ENCODE measurements at places on chromosomes 16 and 17. TPM values are rescaled to one million over a fixed set of nuclear protein-coding genes. Genes with fewer than 3 reads are reported as not detected.
A peak's percentile ranks its signal among the peaks of the same experiment; 100 is the strongest.

- no peak overlapping the region for H3K4me3 ChIP-seq
- peak; percentile 25 for DNase-seq
- H3K27ac ChIP-seq, result no peak overlapping the region
- H3K4me1 ChIP-seq, result no peaks in the 10 kb centered on the region
- H3K27me3 ChIP-seq, result peaks cover 9% of the 10 kb centered on the region
Measured at GRCh38 chr16:87017371-87018012, 299.7 kb downstream of the C16orf95 start.

GRCh38 chr17:17082878-17083277 is 40.6 kb downstream of the MPRIP start:
- no peaks in the 10 kb centered on the region for H3K27me3 ChIP-seq
- H3K27ac ChIP-seq, result no peak overlapping the region
- peaks cover 45% of the 10 kb centered on the region for H3K4me1 ChIP-seq
- DNase-seq, result no peak
- peaks cover 60% of the 10 kb centered on the region for H3K36me3 ChIP-seq

- H3K4me3 ChIP-seq, result peak overlapping the region; percentile 63
- peak overlapping the region; percentile 92 for H3K27ac ChIP-seq
- peaks cover 28% of the 10 kb centered on the region for H3K36me3 ChIP-seq
- DNase-seq, result no peak
- H3K4me1 ChIP-seq, result peaks cover 50% of the 10 kb centered on the region
Measured at GRCh38 chr16:1958715-1959268, 546 bp upstream of the NDUFB10 start.

DNA sequence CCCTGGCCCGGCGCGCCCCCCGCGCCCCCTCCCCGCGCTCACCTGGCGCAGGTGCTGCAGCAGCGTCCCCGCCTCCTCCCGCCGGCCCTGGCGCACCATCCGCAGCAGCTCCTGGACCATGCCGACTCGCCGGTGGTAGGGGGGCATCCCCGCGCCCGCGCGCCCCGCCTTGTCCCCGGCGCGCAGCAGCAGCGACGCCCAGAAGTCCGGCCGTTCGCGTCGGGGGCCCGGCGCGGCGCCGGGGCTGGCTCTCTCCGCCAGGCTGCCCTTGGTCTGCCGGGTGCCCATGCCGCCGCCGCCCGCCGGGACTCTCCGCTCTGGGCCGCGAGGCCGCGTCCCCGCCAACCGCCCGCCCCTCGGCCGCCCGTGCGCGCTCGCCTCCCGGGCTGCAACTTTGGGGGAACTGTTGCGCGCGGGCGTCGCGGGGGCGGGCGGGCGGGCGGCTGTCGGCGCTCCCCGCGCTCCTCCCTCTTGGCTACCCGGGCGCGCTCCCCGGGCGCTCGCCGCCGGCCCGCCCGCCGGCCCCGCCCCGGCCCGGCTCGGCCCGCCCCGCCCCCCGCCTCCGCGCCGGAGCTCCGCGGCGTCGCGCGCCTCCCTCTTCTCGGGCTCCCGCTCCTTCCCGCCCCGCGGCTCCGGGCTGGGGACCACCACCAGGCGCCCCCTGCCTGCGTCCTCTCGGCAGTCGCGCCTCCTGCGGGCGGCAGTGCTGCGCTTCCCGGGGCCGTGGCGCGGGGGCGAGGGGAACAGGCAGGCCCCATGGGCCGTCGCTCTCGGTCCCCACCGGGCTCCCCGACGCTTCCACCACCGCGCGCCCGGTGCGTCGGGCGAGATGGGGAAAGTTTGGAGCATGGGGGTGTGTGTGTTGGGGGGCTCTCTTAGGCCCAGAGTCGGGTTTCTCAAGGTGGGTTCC is at the start of gene LRRC75A:
Gene LRRC75A (minus strand): TSS at position 491 of the 910 bp plus-strand sequence. CDS start 203 bp downstream, at position 288.
- H3K4me3 ChIP-seq, result peak within 1 kb of the TSS; percentile 72
- no peaks in the 10 kb centered on the region for H3K27me3 ChIP-seq
- peaks cover 18% of the 10 kb centered on the region for H3K4me1 ChIP-seq
- DNase-seq, result peak; percentile 87

DNA sequence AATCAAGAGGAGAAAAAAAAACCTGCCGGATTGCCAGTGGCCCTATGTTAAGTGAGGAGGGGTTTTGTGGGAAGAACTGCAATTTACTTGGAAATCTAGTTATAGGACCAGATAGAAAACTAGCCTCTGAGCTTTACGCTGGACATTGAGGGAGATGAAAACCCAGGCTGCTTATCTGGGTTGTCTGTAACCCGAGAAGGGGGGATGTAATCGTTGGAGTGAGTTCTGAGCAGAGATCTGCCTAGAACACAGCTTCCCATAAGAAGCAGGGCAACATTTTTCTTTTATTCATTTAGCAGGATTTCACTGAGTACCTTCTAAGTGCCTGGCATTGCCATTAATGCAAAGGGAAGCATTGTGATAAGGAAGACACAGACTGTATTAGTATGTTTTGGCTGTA is 70.6 kb downstream of the KATNIP start:
- H3K4me3 ChIP-seq, result no peak overlapping the region
- peaks cover 38% of the 10 kb centered on the region for H3K36me3 ChIP-seq
- H3K27ac ChIP-seq, result no peak overlapping the region
- H3K27me3 ChIP-seq, result no peaks in the 10 kb centered on the region
- peaks cover 11% of the 10 kb centered on the region for H3K4me1 ChIP-seq

DNA sequence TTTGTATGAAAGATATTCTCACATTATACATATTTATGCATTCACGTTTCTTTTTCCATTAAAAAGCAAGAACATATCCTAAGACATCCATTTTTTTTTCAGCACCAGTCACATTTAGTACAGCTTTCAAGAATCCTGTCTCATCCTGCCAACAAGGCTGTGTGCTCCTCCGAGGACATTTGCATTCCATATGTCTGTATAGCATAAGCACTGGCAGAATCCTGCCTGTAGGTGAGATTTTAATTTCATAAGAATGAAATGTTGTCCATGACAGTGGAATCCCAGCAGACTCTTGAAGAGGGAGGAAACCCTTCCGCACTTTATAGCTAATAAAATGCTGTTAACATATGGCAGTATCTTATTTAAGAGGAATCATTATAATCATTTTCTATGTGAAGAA is 2.9 kb upstream of the PMP22 start:
- H3K4me1 ChIP-seq, result peaks cover 36% of the 10 kb centered on the region
- no peak overlapping the region for H3K4me3 ChIP-seq
- H3K36me3 ChIP-seq, result no peaks in the 10 kb centered on the region
- no peak for DNase-seq
- H3K27ac ChIP-seq, result no peak overlapping the region
- peaks cover 20% of the 10 kb centered on the region for H3K27me3 ChIP-seq

DNA sequence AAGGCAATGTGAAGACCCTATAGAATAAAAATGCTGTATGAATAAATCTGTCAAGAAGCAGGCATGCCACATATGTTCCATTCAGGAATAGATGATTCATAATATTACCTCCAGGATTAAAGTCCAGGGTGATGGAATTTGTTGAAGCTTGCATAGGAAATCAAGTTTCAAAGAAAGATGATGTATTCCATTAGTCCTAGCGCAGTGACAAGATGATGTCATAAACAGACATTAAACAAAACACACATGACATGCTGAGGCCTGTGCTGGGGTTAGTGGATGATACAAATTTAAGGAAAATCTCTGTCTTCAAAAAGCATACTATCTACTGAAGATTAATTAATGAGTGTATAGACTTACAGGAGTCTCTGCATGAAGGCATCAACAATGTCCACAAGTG is 1025.2 kb downstream of the CDH11 start:
- no peaks in the 10 kb centered on the region for H3K36me3 ChIP-seq
- H3K27me3 ChIP-seq, result no peaks in the 10 kb centered on the region
- no peak overlapping the region for H3K4me3 ChIP-seq
- no peak for DNase-seq
- no peak overlapping the region for H3K27ac ChIP-seq

GRCh38 chr17:75485688-75486087 is 29.3 kb downstream of the TMEM94 start:
- H3K4me1 ChIP-seq, result peaks cover 52% of the 10 kb centered on the region
- H3K27ac ChIP-seq, result no peak overlapping the region
- no peaks in the 10 kb centered on the region for H3K36me3 ChIP-seq
- H3K4me3 ChIP-seq, result no peak overlapping the region
- peak; percentile 1 for DNase-seq

- peaks cover 15% of the 10 kb centered on the region for H3K4me1 ChIP-seq
- H3K27me3 ChIP-seq, result no peaks in the 10 kb centered on the region
- no peak for DNase-seq
- no peak overlapping the region for H3K4me3 ChIP-seq
- H3K36me3 ChIP-seq, result no peaks in the 10 kb centered on the region
Measured at GRCh38 chr16:48507886-48508285, 102.1 kb downstream of the N4BP1 start.

GRCh38 chr17:76147211-76148014 is 6.4 kb upstream of the FOXJ1 start:
- peak; percentile 50 for DNase-seq
- no peaks in the 10 kb centered on the region for H3K36me3 ChIP-seq
- H3K27ac ChIP-seq, result no peak overlapping the region
- H3K27me3 ChIP-seq, result no peaks in the 10 kb centered on the region

DNA sequence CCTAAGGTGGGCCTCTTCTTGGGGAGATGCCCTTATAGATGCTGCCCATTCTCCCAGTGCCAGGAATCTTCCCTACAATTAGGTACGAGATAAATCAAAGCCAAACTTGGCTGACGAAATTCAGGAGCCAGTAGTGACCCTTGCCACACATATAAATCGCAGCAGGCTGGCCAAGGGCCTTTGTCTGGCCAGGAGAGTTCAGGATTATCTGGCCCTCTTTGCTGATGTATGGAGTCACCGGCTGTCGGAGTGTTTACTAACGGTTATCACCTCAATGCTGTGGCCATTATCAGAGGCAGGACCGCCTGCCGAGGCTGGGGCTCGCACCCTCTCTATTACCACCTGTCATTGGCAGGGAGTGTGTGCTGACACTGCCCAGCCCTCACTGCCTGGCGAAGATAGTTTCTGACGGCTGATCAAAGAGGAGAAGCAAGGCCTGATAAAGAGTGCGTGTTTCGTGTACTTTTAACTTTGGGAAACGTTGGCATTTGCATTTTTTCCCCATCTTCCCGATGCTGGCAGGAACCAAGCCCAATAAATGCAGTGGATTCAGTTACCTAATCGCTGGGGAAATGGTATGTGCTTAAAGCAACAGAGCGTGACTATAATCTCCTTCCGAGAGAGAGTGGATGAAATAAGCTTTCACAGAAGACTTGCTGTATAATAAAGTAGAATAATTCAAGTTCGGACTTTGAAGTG is 32.8 kb upstream of the TBX2 start:
- H3K4me3 ChIP-seq, result no peak overlapping the region
- no peak overlapping the region for H3K27ac ChIP-seq
- H3K4me1 ChIP-seq, result no peaks in the 10 kb centered on the region
- H3K36me3 ChIP-seq, result peaks cover 15% of the 10 kb centered on the region
- peak; percentile 33 for DNase-seq
- no peaks in the 10 kb centered on the region for H3K27me3 ChIP-seq

- H3K27ac ChIP-seq, result no peak overlapping the region
- H3K36me3 ChIP-seq, result peaks cover 95% of the 10 kb centered on the region
- H3K27me3 ChIP-seq, result no peaks in the 10 kb centered on the region
- H3K4me3 ChIP-seq, result no peak overlapping the region
- DNase-seq, result no peak
Measured at GRCh38 chr17:82630212-82630611, 18.0 kb downstream of the WDR45B start.

- no peak overlapping the region for H3K27ac ChIP-seq
- no peak overlapping the region for H3K4me3 ChIP-seq
- no peak for DNase-seq
- H3K36me3 ChIP-seq, result peaks cover 9% of the 10 kb centered on the region
- H3K27me3 ChIP-seq, result no peaks in the 10 kb centered on the region
- no peaks in the 10 kb centered on the region for H3K4me1 ChIP-seq
Measured at GRCh38 chr16:47586121-47586520, 125.0 kb downstream of the PHKB start.

- peaks cover 16% of the 10 kb centered on the region for H3K27me3 ChIP-seq
- H3K27ac ChIP-seq, result no peak overlapping the region
- DNase-seq, result no peak
- no peak overlapping the region for H3K4me3 ChIP-seq
- H3K4me1 ChIP-seq, result no peaks in the 10 kb centered on the region
Measured at GRCh38 chr16:49452108-49452507, 78.5 kb downstream of the C16orf78 start.

GRCh38 chr17:44152875-44153274 is 11.1 kb downstream of the HROB start:
- no peak overlapping the region for H3K27ac ChIP-seq
- H3K27me3 ChIP-seq, result no peaks in the 10 kb centered on the region
- H3K4me3 ChIP-seq, result no peak overlapping the region
- H3K36me3 ChIP-seq, result peaks cover 10% of the 10 kb centered on the region
- no peaks in the 10 kb centered on the region for H3K4me1 ChIP-seq
- no peak for DNase-seq

DNA sequence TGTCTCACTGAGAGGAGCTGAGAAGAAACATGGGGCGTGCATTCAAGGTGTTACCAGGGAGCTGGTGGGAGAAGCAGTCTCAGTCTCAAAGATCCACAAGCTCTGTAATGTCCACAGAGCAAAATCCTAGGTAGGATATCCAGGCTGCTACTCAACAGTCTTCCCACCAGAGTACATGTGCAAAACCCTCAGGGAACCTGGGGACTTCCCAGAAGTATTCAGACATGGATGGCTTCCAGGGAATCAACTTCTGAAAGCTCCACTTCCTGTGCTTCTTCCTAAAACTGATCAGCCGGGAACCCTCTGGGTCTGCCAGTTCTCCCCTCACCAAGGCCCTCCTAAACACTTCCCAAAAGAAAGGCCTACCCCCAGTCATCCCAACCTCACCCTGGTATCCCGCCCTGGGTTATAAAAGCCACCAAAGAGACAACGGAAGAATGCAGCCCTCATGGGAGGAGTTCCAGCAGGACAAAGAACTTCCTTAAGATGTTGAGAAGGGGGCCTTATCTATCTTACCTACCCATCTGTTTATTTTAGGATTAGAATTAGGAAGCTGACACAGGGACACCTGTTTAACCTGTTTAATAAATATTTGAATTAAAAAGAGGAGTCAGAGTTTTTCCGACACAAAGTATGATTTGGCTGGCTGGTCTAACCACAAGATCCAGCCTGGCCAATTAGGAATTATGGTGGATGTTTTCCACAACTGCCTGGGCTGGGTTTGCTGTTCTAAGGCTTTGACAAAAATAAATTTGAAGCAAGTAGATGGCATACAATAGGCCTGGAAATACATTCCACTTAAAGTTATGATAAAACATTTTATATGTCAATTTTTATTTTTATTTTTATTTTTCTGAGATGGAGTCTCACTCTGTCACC is 37.0 kb downstream of the CUEDC1 start:
- peaks cover 65% of the 10 kb centered on the region for H3K4me1 ChIP-seq
- peak overlapping the region; percentile 85 for H3K27ac ChIP-seq
- no peak overlapping the region for H3K4me3 ChIP-seq
- DNase-seq, result no peak

GRCh38 chr16:830107-830870 is 29.8 kb upstream of the GNG13 start:
- no peak overlapping the region for H3K27ac ChIP-seq
- H3K27me3 ChIP-seq, result peaks cover 9% of the 10 kb centered on the region
- H3K36me3 ChIP-seq, result no peaks in the 10 kb centered on the region
- no peak overlapping the region for H3K4me3 ChIP-seq

ABCC11 gene
- polyA plus RNA-seq, result not detected

ALDH3A1 gene
- 332 TPM for polyA plus RNA-seq

KCNJ18 gene
- not detected for polyA plus RNA-seq

TEFM gene
- 13.3 TPM for polyA plus RNA-seq

PABPN1L gene
- not detected for polyA plus RNA-seq

LDHD gene
- polyA plus RNA-seq, result 13.0 TPM

SLC6A4 gene
- not detected for polyA plus RNA-seq

All from stomach (tissue), 19 donors.